ENCODE measurements at places on chromosomes 3 and 15.
A peak's percentile ranks its signal among the peaks of the same experiment; 100 is the strongest.

DNA sequence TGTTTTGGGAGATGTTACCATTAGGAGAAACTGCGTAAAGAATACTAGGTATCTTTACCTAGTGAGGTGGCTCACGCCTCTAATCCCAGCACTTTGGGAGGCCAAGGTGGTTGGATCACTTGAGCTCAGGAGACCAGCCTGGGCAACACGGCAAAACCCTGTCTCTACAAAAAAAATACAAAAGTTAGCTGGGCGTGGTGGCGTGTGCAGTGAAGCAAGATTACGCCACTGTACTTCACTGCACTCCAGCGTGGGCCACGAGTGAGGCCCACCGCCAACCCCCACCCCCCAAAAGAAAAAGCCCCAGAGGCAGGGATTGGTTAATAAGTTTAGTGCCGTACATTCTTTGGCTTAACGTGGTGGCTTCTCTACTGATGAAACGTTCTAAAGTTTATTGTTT, 23.5 kb downstream of the TRIM71 start:
- DNase-seq = no peak

DNA sequence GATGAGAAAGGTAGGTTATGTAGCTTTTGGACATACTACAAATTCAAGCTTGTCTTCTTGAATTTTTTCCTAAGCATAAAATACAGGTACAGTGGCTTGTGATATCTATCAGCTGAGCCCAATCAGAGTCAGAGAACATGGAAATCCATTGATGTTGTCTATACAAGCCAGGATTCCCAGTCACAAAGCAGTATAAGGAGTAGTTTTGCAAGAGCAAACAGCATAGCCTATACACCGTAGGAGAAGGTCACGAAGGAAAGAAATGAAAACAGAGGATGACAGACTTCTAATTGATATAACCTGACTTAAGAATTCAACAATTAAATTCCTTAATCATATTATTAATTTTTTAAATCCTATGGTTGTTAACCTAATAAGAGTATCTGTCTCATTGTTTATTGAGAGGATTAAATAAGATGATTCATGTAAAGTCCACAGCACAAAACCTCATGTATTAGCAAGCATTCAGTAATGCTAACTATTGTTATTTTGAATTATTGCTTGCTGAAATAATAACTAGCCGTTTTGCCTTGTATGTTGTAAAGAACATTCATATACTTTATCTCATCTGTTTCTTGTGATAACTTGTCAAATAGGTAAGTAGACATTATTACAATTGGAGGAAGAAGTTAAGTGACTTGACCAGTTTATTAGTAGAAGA, 276.6 kb upstream of the ZPLD1 start:
- DNase-seq = no peak

DNA sequence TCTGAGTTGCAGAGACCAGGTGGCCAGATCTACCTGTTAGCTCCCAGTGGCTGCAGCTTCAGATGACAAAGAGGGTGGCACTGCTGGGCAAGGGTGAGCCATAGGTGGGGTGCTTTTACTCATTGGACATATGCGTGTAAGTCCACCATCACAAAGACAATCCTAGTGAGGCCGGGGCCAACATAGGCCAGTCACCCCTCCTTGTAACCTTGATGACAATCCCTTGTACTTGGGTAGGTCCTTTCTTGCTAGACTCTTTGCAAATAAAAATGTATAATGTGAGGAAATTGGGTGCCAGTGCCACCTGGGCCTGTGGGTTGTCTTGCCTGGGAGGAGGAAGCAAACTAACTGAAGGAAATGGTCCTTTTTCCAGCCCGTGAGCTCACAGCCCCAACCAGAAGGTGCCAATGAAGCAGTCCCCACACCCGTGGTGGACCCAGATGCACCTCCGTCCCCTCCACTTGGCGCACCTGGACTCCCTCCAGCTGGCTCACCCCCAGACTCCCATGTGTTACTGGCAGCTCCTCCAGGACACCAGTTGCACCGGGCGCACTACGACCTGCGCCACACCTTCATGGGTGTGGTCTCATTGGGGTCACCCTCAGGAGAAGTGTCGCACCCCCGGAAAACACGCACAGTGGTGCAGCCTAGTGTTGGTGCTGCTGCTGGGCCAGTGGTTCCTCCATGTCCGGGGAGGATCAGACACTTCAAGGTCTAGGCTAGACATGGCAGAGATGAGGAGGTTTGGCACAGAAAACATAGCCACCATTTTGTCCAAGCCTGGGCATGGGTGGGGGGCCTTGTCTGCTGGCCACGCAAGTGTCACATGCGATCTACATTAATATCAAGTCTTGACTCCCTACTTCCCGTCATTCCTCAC, 7.6 kb downstream of the AHSG start:
- no peak for DNase-seq

- no peak for DNase-seq
Observed at GRCh38 chr15:50028326-50028725, 90.7 kb downstream of the ATP8B4 start.

GRCh38 chr3:67075295-67075694, 77.2 kb downstream of the KBTBD8 start:
- no peak for DNase-seq

- DNase-seq = no peak
Observed at GRCh38 chr3:60147249-60147950, 1097.6 kb upstream of the CFAP20DC start.

GRCh38 chr3:78511840-78512239, 1256.0 kb downstream of the ROBO1 start:
- no peak for DNase-seq

DNA sequence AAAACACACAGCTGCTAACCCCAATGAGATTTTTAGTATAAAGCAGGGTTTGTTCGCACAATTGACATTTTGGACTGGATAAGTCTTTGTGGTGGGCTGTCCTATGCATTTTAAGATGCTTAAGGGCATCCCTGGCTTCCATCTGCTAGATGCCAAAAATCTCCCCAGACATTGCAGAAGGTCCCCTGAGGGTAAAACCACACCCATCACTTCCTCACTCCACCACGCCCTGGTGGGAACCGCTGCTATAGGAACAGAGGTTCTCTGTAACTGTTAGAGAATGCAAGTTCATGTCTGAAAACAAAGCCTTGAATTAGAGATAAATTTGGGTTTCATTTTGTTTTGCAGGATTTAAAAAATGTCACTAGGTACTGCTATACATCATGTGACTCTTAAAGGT, 67.7 kb downstream of the ARHGEF26 start:
- no peak for DNase-seq

- no peak for DNase-seq
Observed at GRCh38 chr3:115708540-115708939, 85.2 kb downstream of the GAP43 start.

- no peak for DNase-seq
Observed at GRCh38 chr3:61805510-61806080, 244.2 kb downstream of the PTPRG start.

GRCh38 chr3:77412584-77412983, 372.7 kb downstream of the ROBO2 start:
- DNase-seq = no peak

- no peak for DNase-seq
Observed at GRCh38 chr15:28094732-28095521, 4.2 kb downstream of the OCA2 start.

- no peak for DNase-seq
Observed at GRCh38 chr15:66047321-66048024, 178.2 kb downstream of the RAB11A start.

GRCh38 chr15:90142216-90143165, 40.2 kb upstream of the IDH2 start:
- DNase-seq = no peak

- DNase-seq = no peak
Observed at GRCh38 chr15:68584756-68585573, 6.2 kb downstream of the CORO2B start.

DNA sequence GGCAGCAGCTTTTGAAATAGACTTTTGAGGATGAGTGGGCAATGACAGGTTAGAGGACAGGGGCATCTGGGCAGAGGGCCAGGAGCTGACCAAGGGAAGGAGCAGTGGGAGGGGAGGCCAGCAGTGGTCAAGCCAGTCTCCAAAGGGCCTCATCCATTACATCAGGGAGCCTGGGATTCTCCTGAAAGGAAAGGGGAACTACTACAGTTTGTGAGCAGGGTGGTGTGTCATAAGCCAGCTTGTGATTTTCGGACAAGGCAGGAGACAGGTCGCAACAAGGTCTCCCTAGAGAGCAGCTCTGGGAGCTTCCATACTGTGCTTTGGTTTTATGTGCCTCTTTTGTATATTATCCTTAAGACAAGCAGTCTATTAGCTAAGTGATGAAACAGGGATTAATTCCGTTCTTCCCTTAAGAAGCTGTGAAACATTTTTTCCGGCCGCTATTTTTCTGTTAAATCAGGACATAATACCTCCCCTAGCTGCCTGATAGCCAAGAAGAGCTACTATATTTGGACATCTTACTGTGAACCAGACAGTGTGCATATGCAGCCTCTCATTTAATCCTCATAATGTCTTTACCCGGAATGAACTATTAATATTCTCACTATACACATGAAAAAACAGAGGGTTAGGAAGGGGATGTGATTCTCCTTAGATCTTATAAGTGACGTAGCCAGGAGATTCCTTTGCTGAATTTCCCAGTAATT, 46.4 kb downstream of the C2CD4B start:
- DNase-seq = no peak

GRCh38 chr3:114518206-114518808, 224.5 kb downstream of the TIGIT start:
- DNase-seq = no peak

GRCh38 chr3:84175449-84175848, 783.3 kb upstream of the CADM2 start:
- DNase-seq = no peak

GRCh38 chr3:109072194-109072593, 45.7 kb downstream of the MORC1 start:
- DNase-seq = peak; percentile 82

- peak; percentile 10 for DNase-seq
Observed at GRCh38 chr3:192169332-192169915, 557.9 kb downstream of the FGF12 start.

DNA sequence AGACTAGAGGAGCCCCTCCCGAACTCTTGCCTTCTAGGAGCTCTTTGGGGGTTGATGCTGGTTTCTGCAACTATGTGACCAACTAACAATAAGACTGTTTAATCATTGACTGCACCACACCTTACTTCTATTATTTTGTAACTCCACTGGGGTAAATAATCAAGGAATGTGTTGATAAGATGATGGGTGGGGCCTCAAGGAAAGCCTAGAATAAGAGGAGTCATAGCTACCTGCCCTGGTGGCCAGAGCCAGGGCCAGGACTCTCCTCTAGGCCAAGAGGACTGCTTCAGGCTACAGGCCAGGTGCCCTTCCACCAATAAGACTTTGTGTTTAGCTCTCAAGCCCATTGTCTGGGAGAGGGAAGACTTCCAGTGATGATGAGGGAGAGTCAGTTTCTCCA, 41.2 kb upstream of the PIAS1 start:
- no peak for DNase-seq

GRCh38 chr15:37112171-37112570, 11.8 kb upstream of the MEIS2 start:
- no peak for DNase-seq

DNA sequence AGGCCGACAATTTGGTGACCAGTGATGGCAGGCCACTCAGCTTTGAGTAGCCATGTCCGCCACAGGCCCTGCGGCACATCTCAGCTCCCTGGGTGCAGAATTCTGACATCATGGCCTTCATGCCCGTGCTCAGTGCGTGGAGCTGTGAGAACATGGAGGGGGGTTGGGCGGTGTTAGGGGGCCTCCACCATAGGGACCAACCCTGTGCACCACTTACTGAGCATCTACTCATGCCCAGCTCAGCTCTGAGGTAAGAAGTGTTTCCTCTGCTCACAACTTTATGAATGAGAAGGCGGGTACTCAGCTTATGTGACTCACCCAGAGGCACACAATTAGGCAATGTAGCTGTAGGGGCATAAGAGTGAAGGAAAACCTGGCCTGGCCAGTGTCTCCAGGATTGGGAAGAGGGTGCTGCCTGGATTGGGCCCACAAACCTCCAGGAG, 10.5 kb downstream of the ACOX2 start:
- no peak for DNase-seq
